ENCODE measurements at places on chromosomes 6 and 20. TPM values are rescaled to one million over a fixed set of nuclear protein-coding genes. Genes with fewer than 3 reads are reported as not detected.

DNA sequence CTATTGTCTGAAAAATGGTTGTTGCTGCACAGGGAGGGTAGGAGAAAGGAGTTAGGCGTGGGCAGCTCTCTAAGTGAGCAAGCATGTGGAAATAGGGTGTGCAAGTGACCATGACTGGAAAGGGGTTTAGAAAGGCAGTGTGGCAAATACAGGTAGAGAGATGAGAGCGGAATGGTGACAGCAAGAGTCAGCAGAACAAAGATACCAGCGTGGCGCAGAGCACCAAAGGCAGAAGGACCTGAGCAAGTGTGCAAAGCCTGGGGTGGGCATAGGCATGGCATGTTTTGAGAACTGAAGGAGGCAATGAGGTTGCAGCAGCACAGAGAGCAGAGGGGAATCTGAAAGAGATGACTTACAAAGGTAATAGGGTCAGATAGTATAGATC is 17.0 kb downstream of the RNF217 start:
- no peak for DNase-seq

- DNase-seq, result no peak
These were observed 176.5 kb downstream of the DLL1 start for GRCh38 chr6:170114187-170114945.

The CRIP3 gene
- total RNA-seq, result 21.3 TPM

The ESF1 gene
- 29.1 TPM for total RNA-seq

The SLC17A2 gene
- total RNA-seq, result not detected

All from neural progenitor cell (in vitro differentiated cells).